Activated T-helper 1 cell treated with anti-CD3 and anti-CD28 coated beads, Interleukin-12 subunit alpha, Interleukin-12 subunit beta, Interleukin-2, Interleukin-4 antibody, amounts not matched to agents 30 ng/mL and 10 ng/mL and 1 ng/mL, durations not matched to agents 14 hours and 24 hours and 36 hours (primary cell): ENCODE measurements at places on chromosomes 13 and 19.

GRCh38 chr19:46009530-46010510 is 13.0 kb downstream of the PGLYRP1 start:
- DNase-seq, result peak; percentile 46

DNA sequence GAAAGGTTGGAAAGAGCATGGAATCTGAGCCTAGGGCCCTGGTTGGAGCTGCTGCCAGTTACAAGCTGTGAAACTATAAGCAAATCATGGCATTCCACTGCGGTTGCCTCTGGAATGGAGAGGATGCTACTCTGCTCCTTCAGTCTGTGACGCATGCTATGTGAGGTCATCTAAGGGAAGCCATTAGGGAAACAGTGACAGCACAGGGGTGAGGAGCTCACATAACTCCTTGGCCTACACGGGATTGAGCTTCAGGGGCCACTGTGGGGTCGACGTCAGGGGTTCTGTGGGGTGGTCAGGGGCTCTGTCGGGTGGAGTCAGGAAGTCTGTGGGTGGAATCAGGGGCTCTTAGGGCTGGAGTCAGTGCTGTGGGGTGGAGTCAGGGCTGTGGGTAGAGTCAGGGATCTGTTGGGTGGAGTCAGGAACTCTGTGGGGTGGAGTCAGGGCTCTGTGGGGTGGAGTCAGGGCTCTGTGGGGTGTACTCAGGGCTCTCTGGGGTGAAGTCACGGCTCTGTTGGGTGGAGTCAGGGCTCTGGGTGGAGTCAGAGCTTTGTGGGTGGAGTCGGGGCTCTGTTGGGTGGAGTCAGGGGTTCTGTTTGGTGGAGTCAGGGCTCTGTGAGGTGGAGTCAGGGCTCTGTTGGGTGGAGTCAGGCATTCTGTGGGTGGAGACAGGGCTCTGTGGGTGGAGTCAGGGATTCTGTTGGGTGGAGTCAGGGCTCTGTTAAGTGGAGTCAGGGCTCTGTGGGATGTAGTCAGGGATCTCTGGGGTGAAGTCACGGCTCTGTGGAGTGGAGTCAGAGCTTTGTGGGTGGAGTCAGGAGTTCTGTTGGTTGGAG is 35.8 kb upstream of the MEDAG start:
- peak; percentile 16 for DNase-seq

- no peak for DNase-seq
Measured at GRCh38 chr13:111304041-111304544, 16.3 kb upstream of the TEX29 start.

DNA sequence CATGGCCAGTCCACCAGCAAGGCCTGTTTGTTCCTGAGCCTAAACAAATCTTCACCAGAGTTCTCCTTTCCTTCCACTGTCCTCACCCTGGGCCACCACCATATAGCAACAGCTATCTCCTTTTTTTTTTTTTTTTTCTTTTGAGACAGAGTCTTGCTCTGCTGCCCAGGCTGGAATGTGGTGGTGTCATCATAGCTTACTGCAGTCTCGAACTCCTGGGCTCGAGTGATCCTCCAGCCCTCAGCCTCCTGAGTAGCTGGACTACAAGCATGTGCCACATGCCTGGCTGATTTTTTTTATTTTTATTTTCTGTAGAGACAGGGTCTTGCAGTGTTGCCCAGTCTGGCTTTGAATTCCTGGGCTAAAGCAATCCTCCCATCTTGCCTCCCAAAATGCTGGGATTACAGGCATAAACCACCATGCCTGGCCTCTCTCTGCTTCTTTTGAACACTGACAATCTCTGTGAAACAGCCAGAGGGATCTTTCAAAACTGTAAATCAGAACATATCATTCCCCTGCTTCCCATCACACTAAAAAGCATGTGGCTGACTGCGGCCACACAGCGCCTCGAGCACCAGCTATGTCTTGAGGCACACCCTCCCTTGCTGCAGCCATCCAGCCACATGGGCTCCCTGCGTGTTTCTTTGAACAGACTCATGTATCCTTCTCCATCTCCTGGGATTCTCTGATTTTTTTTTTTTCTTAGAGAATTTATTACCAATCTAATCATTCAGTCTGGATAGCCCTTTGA is 110.6 kb downstream of the SIPA1L3 start:
- no peak for DNase-seq

DNA sequence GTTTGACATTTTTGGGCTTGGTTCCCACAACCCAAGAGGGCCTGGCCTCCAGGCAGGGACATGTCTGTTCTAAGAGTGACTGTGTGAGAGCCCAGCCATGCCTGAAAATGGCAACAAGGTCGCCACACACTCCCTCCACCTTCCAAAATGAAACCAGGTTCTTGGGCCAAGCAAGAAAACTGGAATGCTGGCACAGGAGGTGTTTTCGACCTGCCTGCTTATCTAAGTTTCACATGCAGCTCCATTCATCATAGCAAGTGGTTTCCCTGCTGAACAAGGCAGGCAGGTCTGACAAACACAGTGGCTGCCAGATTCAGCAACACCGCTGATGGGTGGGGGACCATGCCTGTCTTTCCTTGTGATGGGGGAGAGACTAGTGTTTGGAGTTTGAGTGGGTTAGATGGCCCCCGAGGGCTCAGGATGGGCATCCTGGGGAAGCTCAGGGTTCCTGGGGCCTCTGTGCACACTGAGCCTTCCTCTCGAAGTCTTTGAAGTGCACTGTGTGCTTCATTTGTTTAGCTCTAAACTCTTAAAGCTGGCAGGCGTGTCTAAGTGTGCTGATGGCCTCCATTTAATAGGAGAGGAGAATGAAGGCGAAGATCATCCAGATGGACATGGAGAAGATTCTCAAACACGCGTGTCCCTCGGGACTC is 17.9 kb upstream of the GAS6 start:
- DNase-seq, result no peak

GRCh38 chr19:29923653-29924052 is 18.4 kb upstream of the URI1 start:
- DNase-seq, result no peak

- no peak for DNase-seq
Measured at GRCh38 chr19:11016631-11017030, 55.8 kb downstream of the SMARCA4 start.
